ENCODE measurements at places on chromosomes 3 and 15. TPM values are rescaled to one million over a fixed set of nuclear protein-coding genes. Genes with fewer than 3 reads are reported as not detected.

Gene RNF7
- total RNA-seq: 132 TPM

Gene ECE2
- total RNA-seq: not detected

Gene CKMT1B
- total RNA-seq: 5.1 TPM

Gene STAB1
- 0.16 TPM for total RNA-seq

Gene SPINT1
- 0.91 TPM for total RNA-seq

Gene MAPK6
- total RNA-seq: 47.4 TPM

Gene CPLX3
- total RNA-seq: not detected

Gene SLC51A
- total RNA-seq: not detected

Gene GPR176
- total RNA-seq: 11.4 TPM

Gene SATB1
- not detected for total RNA-seq

Gene MYO9A
- total RNA-seq: 11.2 TPM

Gene PLSCR5
- not detected for total RNA-seq

Gene GDPGP1
- 4.3 TPM for total RNA-seq

Gene GATM
- total RNA-seq: 2.2 TPM

Gene GOLGA8M
- not detected for total RNA-seq

Gene NECTIN3
- total RNA-seq: 27.6 TPM

Gene MYRIP
- total RNA-seq: not detected

Gene RTP3
- not detected for total RNA-seq

Gene PLA2G4D
- not detected for total RNA-seq

Gene CDHR4
- total RNA-seq: 0.22 TPM

Gene LSMEM2
- not detected for total RNA-seq

Gene PROK2
- not detected for total RNA-seq

Gene LOXL1
- total RNA-seq: 0.46 TPM

Gene GPR160
- total RNA-seq: 1.9 TPM

Data from A549 treated with Mapracorat at 1 μM for 4 hours (cell line).